Activated naive CD8-positive, alpha-beta T cell treated with anti-CD3 and anti-CD28 coated beads, Interleukin-2, amount 50 U/mL, for 16 hours (primary cell): ENCODE measurements at places on chromosomes 11 and 22.

GRCh38 chr11:10257478-10257877 is 36.5 kb downstream of the SBF2 start:
- no peak for DNase-seq

DNA sequence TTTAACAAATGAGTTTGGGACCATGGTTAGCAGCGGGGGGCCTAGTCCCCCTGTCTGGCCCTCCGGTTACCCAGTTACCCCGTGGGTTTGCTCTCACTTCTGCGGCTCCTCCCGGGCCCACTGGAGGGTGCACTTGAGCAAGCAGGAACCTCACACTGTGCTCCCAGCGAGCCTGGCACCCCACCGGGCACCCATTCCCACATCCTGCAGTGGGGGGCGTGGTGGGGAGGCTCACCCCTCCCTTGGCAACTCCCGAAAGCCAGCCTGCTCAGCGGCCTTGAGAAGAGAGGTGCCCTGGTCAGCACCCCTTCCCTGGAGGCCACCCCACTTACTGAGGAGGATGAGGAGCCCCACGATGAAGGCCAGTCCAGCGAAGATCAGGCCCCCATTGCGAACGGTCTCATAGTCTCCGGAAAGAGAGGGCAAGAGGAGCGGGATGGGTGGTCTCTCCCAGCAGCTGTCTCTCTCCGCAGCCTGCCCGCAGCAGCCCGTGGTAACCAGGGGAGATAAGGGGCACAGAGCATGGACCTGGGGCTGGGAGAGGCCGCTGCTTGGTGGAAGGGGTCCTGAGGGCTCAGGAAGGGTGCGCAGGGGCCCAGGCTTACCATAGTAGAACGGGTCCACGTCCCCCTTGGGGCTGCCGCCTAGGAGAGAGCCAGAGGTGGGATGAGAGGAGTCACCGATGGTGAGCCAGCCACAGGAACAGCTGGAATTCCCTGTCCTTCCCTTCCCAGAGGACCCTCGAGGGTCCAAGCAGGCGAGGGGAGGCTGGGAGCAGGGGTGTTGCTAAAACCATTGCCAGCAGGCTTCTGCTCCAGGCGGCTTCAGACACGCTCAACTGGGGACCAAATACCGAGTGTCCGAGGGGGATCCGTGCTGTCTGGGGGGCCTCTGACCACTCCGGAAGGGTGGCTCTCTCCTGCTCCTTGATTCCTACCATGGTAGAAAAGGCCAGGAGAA is 2.2 kb downstream of the FXYD2 start:
- DNase-seq: peak; percentile 29

DNA sequence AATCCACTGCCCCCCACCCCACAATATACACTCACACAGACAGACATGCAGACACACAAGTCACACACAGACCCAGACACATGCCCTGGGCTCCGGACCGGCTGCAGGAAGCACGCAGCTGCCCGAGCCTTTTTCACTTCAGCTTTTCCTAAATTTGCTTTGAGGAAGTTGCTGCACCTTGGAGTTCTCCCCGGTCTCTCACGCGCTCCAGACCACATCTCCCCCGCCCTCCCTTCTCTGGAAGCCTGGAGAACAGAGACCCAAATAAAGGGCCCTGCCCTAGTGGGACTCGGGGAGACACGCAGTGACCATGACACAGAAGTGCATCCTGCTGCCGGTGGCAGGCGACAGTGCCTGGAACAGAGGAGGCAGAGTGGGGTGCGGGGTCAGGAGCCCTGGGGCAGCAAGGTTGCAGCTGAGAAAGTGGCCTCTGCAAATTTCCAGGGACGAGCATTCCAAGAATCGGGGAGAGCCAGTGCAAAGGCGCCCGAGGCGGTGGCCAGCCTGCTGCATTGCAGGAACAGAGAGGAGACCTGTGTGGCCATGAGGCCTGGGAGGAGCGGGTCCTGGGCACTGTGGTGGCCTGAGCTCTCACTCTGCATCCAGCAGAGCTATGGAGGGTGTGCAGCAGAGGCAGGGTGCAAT is 19.1 kb downstream of the RPL3 start:
- no peak for DNase-seq

DNA sequence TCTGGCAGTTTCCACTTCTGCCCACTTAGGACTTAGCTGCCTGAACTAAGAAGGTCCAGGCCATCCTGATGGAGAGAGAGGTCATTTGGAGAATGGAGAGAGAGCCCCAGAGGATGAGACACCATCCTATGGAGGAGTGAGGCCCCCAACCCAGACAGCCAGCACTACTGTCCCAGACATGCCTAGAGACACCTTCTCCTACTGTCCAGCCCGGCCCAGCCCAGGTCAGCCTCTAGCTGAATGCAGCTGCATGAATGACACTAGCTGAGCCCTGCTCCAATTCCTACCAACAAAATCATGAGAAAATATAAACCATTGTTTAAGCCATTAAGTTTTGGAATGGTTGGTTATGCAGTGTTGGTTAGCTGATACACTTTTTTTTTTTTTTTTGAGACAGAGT is 47.4 kb downstream of the APOL3 start:
- no peak for DNase-seq

GRCh38 chr22:28907311-28908008 is 24.1 kb downstream of the ZNRF3 start:
- DNase-seq: no peak

DNA sequence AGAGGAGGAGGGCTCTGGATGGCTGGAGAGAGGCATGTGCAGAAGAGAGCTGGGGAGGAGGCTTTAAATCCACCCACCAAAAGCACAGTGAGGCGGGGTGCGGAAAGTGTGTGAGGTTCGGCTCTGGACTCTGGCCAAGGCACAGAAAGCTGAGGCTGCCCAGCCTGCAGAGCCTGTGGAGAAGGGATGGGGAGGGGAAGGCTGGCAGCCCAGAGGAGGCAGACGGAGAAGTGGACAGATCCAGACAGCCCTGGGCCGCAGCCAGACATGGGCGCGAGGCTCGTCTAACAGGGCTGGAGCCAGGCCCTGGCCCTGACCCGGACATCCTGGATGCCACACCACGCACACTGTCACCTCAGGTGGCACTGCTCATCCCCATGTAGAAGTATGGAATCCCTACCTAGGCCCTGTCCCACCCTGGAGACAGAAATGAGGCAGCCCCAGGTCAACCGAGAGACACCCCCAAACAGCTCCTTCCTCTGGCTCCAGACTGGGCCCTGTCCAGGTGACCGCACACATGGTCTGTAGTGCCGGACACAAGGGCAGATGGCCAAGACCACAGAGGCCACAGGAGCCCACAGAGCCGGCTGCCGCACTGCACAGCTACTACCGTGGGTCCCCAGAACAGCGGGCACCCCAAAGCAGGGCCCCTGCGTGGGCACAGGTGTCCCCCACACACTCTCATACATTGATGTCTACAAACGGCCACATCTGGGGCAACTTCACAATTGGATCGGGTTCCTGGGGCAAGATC is 16.6 kb upstream of the MOB2 start:
- DNase-seq: no peak

- DNase-seq: no peak
These were observed 897.9 kb upstream of the FAT3 start for GRCh38 chr11:91326751-91327150.

GRCh38 chr11:121450401-121450800 is 1.7 kb upstream of the SORL1 start:
- DNase-seq: no peak

- DNase-seq: no peak
These were observed 8.3 kb downstream of the TPBGL start for GRCh38 chr11:75248924-75249256.

- DNase-seq: no peak
These were observed 121.5 kb upstream of the B3GAT1 start for GRCh38 chr11:134533511-134533910.

GRCh38 chr11:9001736-9002135 is 2.1 kb downstream of the NRIP3 start:
- no peak for DNase-seq

DNA sequence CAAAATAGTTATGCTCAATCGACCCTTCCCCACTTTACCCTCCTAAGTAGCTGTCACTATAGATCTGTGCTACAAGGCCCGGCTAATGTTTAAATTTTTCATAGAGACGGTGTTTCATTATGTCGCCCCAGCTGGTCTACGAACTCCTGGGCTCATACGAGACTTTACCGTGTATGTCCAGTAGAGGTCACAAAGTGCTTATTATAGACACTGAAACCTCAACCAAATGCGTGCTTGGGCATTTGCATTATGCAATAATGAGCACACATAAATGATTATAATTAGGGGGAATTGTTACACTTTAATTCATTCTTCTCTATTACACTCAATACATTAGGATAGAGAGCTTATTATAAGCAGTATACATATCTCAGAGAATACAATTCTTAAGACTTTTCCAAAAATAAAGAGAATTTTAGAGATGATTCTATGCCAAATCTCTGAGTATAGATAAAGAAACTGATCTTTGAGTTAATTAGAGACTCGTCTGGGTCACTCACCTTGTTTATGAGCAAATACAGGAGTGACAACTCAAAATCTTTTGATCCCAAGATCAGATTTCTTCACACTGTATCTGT is 12.5 kb upstream of the MRPL16 start:
- no peak for DNase-seq

DNA sequence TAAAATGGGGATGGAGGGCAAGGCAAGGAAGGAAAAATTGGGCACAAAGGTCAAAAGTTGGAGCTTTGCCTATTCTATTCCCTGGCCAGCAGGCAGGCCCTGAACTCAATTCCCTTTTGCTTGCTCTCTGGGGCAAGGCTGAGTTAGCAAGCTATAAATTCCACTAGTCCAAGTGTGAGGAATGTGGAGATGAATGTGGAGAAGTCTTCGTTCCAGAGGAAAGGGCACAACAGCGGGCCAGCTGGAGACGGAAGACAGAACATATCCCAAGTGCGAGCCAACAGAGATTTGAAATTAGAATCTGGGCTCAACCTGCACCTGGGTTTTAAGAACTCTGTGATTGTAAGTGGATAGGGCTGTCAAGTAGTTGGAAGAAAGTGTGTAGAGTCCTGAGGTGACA is 29.5 kb upstream of the FZD4 start:
- no peak for DNase-seq

- no peak for DNase-seq
These were observed 83.6 kb upstream of the PHOX2A start for GRCh38 chr11:72327606-72328005.

GRCh38 chr22:40491990-40492631 is 121.7 kb downstream of the SGSM3 start:
- no peak for DNase-seq

GRCh38 chr22:31922534-31922933 is 21.8 kb upstream of the YWHAH start:
- DNase-seq: no peak

DNA sequence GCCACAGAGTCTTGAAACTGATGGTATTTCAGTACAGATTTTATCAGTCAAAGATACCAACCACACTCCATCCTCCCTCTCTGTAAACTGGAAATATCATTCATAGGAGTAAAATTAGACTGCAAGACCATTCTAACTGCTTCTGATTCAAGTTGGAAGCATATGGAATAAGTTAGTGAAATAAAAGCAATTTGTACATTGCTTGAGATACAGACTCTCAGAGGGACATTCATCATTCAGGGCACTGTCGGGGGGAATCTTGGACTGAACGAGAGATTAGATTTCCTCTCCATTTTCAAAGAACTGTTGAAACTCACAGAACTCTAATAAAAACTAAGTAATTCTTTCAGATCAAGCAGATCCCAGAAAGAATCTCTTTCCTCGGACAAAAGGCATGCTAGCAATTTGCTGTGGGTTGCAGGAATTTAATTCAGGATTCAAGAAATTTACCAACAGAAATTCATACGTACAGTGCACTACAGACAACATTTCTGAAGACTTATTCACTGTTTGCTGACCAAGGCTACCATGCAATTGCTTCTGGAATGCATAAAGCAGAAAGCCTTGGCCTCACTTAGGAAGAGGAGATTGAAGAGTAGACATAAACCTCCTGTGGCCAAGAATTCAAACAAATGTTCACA is 34.1 kb downstream of the PAMR1 start:
- DNase-seq: no peak

DNA sequence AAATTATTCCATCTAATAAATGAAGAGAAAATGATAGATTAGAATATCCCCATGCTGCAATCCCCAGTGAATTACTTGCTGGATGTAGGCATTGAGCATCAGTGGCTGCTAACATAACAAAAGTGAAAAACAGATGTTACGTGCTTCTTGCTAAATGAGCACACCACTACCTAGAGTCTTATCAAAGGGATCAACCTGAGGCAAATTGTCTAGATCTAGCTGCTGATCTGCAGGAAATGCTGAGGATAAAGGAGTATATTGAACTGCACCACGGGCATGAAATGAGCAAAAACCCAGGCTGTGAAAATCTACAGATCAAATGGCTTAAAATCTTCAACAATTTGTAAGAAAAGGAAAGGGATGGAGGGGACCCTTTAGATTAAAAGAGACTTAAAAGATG is 45.3 kb upstream of the SCUBE2 start:
- no peak for DNase-seq

- DNase-seq: no peak
These were observed 74.9 kb upstream of the CAPRIN1 start for GRCh38 chr11:33976495-33977199.

DNA sequence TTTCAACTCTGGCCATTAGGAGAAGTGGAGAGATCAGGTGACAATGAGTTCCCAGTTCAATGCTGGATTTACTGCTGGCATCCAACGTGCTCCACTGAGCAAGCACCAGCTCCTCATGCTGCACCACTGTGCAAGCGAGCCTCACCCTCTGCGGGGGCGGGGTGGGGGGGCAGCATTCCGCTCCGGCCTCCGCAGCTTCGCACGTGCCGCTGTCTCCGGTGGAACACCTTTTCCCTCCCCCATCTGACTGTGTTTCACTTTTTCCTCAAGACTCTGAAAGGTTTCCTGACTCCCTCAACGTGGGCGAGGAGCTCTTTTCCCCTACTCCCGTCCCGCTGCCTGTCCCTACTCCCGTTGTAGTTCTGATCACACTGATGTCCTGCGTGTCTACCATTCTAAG is 835 bp upstream of the RHOD start:
- DNase-seq: no peak

GRCh38 chr11:128463371-128463829 is 124.0 kb downstream of the ETS1 start:
- no peak for DNase-seq

GRCh38 chr11:87076260-87076783 is 38.6 kb downstream of the TMEM135 start:
- DNase-seq: no peak

DNA sequence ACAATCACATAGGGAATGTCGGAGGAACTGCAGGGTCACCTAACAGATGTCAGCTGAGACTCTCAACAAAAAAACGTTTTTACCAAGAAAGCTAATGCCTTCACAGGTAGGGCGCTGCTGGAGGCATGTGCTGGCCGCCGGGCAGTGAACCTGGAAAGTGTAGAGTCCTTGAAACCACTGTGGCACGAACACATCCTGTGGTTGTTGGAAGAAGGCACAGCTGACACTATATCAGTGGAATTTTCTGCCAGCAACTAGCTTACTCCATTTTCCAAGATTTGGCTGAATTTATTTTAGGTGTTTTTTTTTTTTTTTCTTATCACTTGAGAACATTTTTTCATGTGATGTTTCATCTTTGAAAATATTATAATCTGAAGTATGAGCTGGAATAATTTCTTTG is 14.2 kb downstream of the TRMU start:
- DNase-seq: no peak
